ENCODE measurements at places on chromosomes 1 and 21. TPM values are rescaled to one million over a fixed set of nuclear protein-coding genes. Genes with fewer than 3 reads are reported as not detected.

Gene EPHA2
- 40.3 TPM for total RNA-seq

Gene SLC6A9
- 21.0 TPM for total RNA-seq

Gene PTPN7
- total RNA-seq, result not detected

Gene SERTAD4
- total RNA-seq, result 4.6 TPM

Gene TIE1
- 1.3 TPM for total RNA-seq

Gene SPATC1L
- 24.7 TPM for total RNA-seq

Gene KRTAP19-5
- not detected for total RNA-seq

Gene HTR1D
- 0.92 TPM for total RNA-seq

Gene LRRC71
- not detected for total RNA-seq

Gene TMEM240
- 3.1 TPM for total RNA-seq

Gene GBP3
- total RNA-seq, result 20.3 TPM

Gene MXRA8
- total RNA-seq, result 17.6 TPM

Gene ZNF670
- total RNA-seq, result 8.5 TPM

Gene TNFRSF4
- total RNA-seq, result 0.31 TPM

Gene PRAMEF4
- total RNA-seq, result not detected

Gene AMY1C
- total RNA-seq, result not detected

Gene COL11A1
- 58.3 TPM for total RNA-seq

Gene IQCC
- total RNA-seq, result 4.3 TPM

Gene DSCAM
- total RNA-seq, result 1.9 TPM

Gene HHAT
- total RNA-seq, result 9.0 TPM

Gene CRNN
- not detected for total RNA-seq

Gene CA14
- 42.9 TPM for total RNA-seq

Gene RIPPLY3
- 0.93 TPM for total RNA-seq

Gene ELAVL4
- total RNA-seq, result 1.0 TPM

Gene TSNAX
- total RNA-seq, result 28.0 TPM

Gene TUFT1
- total RNA-seq, result 34.7 TPM

Gene CBR1
- 20.1 TPM for total RNA-seq

Gene SPOCD1
- 0.52 TPM for total RNA-seq

Gene ITLN1
- 59.8 TPM for total RNA-seq

Gene ACTN2
- 0.21 TPM for total RNA-seq

Gene SLFNL1
- 0.14 TPM for total RNA-seq

Gene SLC45A1
- total RNA-seq, result 0.67 TPM

Gene KCNA3
- total RNA-seq, result 0.94 TPM

Gene FBXO28
- total RNA-seq, result 27.9 TPM

Gene AMY1B
- total RNA-seq, result not detected

Gene SAMD13
- total RNA-seq, result 6.0 TPM

Gene GJA9
- not detected for total RNA-seq

Gene DYNLT5
- total RNA-seq, result 4.1 TPM

Gene UMODL1
- 1.0 TPM for total RNA-seq

Gene ARHGEF16
- 28.9 TPM for total RNA-seq
